ENCODE measurements at places on chromosomes 6 and 20.
A peak's percentile ranks its signal among the peaks of the same experiment; 100 is the strongest.

- DNase-seq, result no peak
Measured at GRCh38 chr6:70131528-70131927, 171.4 kb downstream of the COL9A1 start.

GRCh38 chr6:20402342-20403069 lies 827 bp downstream of the E2F3 start:
- DNase-seq, result no peak

GRCh38 chr6:136123468-136123867 lies 126.6 kb downstream of the MTFR2 start:
- DNase-seq, result peak; percentile 51

GRCh38 chr20:45969712-45970634 lies 2.0 kb downstream of the ZNF335 start:
- peak; percentile 17 for DNase-seq

- no peak for DNase-seq
Measured at GRCh38 chr20:18412221-18412901, 54.5 kb downstream of the DZANK1 start.

DNA sequence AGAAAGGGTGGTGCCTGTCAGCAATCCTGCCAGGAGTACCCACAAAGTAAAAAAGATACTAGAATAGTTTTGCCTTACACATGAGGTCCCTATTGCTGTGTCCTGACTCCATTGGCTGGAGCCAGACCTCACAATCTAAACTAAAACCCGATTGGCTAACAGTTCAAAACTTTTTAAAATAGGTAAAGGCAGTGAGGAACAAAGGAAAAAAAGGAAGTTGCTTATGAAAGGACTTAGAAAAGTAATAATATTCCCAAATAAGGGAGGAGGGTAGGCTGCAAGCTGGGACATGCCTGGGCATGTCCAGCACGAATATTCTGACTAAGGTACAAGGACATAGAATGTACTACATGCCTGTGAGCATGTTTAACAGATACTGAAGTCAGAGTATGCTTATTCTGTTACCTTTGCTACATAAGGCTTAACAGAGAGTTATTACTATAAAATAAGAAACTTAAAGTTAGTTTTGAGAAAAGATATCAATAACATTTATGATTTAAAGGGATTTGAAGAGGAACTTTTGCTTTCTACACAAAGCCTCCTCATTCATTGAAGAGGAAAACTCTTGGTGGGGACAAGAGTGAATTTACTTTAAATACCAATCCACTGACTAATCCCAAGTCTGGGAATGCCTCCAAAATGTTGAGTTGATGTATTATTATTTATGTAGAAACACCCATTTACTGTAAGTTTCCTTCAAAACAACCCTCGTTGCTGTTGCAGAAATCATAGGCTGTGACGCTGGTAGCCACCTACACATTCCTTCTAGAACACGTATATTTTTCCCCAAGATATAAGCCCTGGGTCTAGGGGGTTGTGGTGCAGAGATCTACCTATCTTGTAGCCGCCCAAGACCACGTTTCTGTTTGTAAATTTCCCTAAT lies 8.2 kb upstream of the MTHFD1L start:
- DNase-seq, result peak; percentile 99

- no peak for DNase-seq
Measured at GRCh38 chr6:50824552-50824951, 5.9 kb downstream of the TFAP2B start.

DNA sequence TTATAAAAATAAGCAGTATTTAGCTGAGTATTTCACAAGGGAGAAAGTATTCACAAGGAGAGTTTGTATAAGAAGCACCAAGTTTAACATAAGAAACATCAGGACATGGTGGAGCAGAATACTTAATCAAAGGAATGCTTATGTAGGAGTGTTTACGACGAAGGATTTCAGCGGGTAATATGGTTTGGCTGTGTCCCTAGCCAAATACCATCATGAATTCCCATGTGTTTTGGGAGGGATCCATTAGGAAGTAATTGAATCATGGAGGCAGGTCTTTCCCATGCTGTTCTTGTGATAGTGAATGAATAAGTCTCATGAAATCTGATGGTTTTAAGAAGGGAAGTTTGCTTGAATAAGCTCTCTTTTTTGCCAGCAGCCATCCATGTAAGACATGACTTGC lies 1099.1 kb upstream of the ADGRB3 start:
- no peak for DNase-seq

DNA sequence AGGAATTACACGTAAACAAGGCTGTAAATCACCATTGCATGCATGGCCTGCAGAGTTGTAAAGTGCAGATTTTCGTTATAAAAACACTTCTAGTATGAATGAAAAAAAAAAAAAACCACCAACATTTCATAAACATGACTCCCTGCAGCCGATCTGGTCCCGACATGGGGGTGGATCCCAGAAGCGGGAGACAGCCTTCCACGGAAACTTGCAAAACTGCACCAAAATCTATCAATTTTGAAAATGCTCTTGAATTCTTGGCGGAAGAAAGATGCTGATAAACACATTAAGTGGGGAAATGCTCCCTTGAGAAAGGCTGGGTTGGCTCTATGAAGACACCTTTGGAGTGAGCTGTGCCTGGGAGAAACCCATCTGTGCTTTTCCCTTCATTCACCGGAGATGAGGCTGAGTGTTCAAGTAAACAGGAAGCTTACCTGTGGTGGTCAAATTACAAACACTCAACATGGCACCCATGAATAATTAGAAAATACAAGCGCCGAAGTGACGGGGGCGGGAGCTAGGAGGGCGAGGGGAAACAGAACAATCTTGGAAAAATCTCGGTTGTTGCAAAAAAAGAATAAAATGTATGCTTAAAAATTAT lies 845 bp upstream of the ANKRD60 start:
- DNase-seq, result no peak

GRCh38 chr6:170137176-170137891 lies 153.5 kb downstream of the DLL1 start:
- no peak for DNase-seq

GRCh38 chr6:140002396-140003022 lies 628.1 kb upstream of the CITED2 start:
- no peak for DNase-seq

- DNase-seq, result no peak
Measured at GRCh38 chr20:10276878-10277580, 58.4 kb downstream of the SNAP25 start.

DNA sequence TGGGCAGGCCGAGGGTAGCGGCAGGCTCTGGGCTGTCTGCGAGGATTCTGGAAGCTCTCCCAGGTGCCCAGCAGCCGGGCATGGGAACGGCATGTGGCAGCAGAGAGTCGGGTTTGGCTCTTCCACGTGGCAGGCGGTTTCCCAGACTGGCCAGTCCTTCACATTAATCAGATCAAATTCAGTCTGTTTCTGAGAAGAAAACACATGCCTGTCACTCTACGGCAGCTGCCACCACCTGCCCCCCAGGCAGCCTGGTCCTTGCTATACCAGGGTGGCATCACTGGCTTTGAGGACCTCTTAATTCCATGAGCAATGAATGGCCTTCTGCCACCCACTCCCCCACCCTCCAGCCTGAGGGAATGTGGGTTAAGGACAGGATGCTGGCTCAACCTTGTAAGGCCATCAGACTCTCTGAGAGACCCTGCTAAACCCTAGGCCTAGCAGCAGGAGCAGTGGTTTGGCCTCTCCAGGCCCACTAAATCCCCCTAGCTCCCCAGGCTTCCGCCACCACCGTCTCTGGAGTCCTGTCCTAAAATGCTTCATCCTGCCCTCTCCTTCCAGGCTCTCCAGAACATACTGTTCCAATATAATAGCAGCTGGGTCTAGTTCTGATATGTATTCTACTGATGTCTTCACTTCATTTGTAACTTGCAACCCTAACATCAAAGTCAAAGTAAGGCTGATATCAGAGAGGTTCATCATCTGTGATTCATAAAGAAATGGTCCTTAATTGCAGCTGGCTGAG lies 47.8 kb downstream of the PLCG1 start:
- DNase-seq, result no peak

DNA sequence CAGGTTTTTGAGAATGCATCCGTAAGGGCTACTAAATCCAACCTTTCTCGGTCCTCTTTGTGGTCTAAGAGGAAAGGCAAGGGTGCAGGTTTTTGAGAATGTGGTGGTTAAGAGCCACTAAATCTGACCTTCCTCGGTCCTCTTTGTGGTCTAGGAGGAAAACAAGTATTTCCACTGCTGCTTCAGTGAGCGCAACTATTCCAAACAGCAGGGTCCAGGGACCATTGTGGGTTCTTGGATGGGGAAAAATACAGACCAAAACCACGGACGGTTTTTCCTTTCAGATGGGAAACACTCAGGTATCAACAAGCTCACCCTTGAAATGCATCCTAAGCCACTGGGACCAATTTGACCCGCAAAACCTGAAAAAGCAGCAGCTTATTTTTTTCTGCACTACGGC lies 21.9 kb downstream of the BTBD9 start:
- no peak for DNase-seq

DNA sequence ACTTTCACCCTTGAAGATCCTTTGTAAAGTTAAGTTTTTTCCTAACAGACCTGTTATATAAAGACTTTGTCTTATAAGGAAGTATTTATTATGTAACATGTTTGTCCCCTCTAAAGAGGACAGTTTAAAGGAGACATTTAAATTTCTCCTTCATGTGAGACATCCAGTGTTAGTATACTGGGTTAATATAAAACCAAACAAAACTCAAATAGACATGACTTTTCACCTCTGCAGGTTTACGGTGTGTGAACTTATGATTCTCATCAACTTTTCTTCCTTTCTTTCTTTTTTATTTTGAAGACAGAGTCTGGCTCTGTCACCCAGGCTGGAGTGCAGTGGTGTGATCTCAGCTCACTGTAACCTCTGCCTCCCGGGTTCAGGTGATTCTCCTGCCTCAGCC lies 17.4 kb upstream of the MPC1 start:
- DNase-seq, result no peak

GRCh38 chr20:25551413-25552215 lies 33.7 kb downstream of the NINL start:
- no peak for DNase-seq

DNA sequence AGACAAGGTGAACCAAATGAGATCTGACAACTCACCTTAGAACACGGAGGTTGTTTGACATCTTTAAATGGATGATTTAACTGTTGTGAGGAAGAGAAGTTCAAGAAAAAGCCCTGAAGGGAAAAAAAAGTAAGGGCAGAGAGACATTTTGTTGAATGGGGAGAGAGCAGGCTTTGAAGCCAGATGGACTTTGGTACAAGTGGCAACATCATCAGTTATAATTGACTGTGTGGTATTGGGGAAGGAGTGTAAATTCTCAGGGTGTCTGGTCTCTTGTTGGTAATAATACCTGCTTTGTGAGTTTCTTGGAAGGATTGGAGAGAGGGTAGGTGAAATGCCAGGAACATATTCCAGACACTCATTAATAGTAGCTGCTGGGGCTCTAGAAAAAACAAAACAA lies 21.6 kb downstream of the OGFRL1 start:
- no peak for DNase-seq

GRCh38 chr6:89154131-89154530 lies 8.3 kb downstream of the PM20D2 start:
- DNase-seq, result peak; percentile 62

- DNase-seq, result peak; percentile 5
Measured at GRCh38 chr6:130069485-130069884, 51.1 kb downstream of the L3MBTL3 start.

- DNase-seq, result no peak
Measured at GRCh38 chr6:52251113-52251512, 6.8 kb upstream of the IL17F start.

GRCh38 chr6:21157186-21157929 lies 436.2 kb upstream of the SOX4 start:
- DNase-seq, result no peak

GRCh38 chr20:33793011-33793931 lies 17.9 kb upstream of the CHMP4B start:
- no peak for DNase-seq

GRCh38 chr6:108574457-108575141 lies 13.9 kb downstream of the FOXO3 start:
- DNase-seq, result no peak

DNA sequence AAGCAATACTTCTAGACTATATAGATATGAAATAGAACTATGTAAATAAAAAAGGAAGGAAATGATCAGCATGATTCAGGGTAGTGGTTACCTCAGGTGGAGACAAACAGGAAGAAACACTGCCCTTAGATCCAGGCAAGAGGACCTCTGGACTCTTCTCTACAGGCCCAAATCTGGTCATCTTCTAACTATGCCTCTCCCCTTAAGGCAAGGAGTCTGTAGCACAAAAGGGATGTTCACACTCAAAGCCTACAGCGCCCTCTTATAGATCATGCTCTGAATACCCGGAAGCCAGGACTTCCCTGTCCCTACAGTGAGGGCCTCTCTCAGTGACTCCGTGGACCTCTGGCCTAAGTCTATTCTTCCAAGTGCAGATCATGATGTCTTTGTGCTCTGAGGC lies 30.4 kb upstream of the HIVEP2 start:
- no peak for DNase-seq

- DNase-seq, result no peak
Measured at GRCh38 chr6:166830185-166830890, 126.0 kb downstream of the RNASET2 start.

DNA sequence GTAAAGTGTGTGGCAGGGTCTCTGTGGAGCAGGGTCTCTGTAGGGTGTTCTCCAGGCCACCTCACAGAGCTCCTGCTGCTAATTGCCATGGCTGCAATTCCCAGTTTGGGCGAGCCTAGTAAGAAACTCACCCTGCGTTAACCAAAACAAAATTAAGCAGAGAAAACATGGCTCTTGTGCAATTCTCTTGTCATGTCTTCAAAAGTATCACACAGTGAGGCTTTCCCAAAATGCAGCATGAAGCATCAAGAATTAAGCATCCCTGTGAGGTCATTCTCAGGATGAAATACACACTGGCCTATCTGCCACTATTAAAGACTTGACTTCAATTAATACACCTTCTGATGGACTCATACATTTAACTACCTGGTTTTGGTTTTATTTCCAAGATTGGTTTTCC lies 72.8 kb downstream of the KIF13A start:
- DNase-seq, result no peak

- DNase-seq, result no peak
Measured at GRCh38 chr20:38674092-38674764, 50.1 kb upstream of the SLC32A1 start.

DNA sequence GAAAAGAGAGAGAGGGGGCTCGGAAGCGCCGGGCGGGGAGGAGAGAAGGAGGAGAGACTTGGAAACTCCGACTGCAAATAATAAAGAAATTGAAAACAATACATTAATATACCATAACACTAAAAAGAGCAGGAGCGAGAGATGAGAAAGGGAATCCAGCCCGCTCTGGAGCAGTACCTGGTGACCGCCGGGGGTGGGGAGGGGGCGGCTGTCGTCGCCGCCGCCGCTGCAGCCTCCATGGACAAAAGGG lies 338 bp downstream of the E2F3 start:
- no peak for DNase-seq

DNA sequence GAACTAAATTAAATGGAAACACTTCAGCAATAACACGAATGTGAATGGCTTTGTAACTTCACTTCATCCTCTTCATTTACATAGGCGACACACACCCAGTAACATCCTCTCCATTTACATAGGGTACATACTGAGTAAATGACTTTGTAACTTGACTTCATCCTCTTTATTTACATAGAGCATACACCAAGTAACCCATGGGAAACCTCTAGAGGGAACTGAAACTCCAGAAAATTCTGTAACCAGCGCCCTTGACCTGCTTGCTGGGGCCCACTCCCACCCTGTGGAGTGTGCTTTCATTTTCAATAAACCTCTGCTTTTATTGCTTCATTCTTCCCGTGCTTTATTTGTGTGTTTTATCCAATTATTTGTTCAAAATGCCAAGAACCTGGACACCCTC lies 81.6 kb upstream of the OPRM1 start:
- DNase-seq, result no peak

- DNase-seq, result no peak
Measured at GRCh38 chr6:41558033-41558807, 12.0 kb downstream of the FOXP4 start.

- no peak for DNase-seq
Measured at GRCh38 chr6:139920027-139920775, 545.8 kb upstream of the CITED2 start.

GRCh38 chr20:54573838-54574237 lies 98.4 kb downstream of the DOK5 start:
- no peak for DNase-seq

All from retinal pigment epithelial cell (primary cell).